IPS DF 19.7 (cell line): ENCODE measurements at places on chromosomes 7 and 10.

GRCh38 chr10:1672001-1672781 lies 65.1 kb downstream of the ADARB2 start:
- no peak for DNase-seq

- no peak for DNase-seq
Measured at GRCh38 chr7:156504687-156505545, 135.7 kb upstream of the RNF32 start.

- no peak for DNase-seq
Measured at GRCh38 chr7:26070290-26070689, 81.7 kb upstream of the NFE2L3 start.

DNA sequence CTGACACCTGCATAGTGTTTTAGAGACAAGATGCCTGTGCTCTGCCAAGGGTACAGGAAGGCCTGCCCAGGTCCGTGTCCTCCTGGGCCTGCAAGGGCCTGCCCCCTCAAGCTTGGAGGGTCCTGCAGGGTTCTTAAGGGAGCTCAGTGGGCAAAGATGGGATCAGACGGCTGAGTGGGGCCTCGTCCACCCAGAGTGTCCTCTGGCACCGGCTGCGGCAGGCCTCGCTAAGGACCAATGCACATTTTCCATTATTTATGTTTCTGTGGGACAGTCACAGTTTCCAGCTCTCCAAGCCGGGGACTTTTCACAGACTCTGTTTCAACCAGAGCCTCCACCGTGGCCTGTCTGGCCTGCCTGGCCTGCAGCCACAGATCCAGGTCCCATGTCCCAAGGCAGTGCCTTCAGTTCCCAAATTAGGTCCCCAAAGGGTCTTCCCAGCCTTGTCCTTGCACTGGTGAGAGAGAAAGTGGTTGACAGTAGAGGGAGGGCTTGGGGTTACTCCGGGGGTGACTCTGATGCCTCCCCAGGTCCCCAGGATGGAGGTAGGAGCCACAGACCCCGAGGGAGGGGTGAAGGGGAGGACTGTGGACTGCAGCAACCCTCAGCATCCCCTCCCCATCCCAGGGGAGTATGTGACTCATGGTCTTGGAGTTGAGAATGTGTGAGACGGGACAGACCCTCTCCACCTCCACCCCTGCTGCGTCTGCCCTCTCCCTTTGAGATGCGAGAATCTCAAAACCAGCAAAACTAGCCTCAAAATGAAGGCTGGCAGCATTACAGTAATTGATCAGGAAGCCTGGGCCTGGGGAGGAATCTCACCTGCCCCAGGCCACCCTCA lies 14.8 kb downstream of the MYL10 start:
- DNase-seq: no peak

GRCh38 chr7:21261627-21262594 lies 166.0 kb upstream of the SP4 start:
- DNase-seq: peak; percentile 74
